Activated T-cell treated with anti-CD3 and anti-CD28 coated beads for 48 hours (primary cell): ENCODE measurements at places on chromosomes 5 and 9.

DNA sequence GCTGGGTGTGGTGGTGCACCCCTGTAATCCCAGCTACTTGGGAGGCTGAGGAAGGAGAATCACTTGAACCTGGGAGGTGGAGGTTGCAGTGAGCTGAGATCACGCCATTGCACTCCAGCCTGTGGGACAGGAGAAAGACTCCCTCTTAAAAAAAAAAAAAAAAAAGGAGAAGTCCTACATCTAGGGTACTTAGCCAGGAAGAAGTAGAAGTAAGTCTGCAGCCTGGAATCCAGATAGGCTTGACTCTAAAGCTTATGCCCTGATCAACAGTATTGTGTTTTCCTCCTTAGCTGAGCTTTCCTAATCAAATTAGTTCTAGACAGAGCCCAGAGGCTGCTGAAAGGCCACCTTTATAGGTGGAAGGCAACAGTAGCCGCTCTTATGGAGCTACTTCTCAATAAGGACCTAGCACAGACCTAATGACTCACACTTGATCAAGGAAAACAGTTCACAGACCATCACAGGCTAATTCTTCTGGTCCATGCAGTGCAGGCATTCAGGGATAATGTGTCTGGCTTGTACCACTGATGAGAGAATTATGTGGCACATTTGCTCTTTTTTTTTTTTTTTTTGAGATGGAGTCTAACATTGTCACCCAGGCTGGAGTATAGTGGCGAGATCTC lies 105.5 kb upstream of the KLF4 start:
- no peak for DNase-seq

DNA sequence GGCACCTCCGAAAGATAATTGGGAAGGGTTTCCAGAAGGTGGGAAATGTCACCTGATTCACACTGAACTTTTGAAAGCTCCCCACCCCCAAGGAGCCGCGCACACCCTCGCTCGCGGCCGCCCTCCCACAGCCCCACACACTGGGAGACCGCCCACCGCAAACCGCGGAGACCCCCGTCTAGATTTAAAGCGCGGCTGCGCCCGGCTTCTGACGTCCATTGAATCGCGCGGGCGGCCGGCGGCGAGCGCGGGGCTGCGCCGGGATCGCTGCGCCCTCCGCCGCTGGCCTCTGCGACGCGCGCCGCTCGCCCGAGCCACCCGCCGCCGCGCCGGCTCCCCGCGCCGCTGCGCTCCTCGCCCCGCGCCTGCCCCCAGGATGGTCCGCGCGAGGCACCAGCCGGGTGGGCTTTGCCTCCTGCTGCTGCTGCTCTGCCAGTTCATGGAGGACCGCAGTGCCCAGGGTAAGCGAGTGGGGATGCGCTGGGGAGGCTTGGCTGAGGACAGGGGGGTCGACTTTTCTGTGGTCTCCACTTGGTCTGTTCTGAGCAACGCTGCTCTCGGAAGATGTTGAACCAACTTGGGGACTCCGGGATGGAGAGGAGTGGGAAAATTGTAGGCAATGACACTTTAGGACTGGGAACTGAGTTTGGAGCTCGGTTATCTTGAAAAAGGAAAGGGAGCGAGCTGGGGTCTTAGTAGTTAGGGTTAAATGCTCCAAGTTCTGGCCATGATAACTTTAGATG lies at the start of gene FST:
Gene FST (plus strand): TSS at position 214 of the 743 bp plus-strand sequence. CDS start 163 bp downstream, at position 377.
- DNase-seq = no peak

DNA sequence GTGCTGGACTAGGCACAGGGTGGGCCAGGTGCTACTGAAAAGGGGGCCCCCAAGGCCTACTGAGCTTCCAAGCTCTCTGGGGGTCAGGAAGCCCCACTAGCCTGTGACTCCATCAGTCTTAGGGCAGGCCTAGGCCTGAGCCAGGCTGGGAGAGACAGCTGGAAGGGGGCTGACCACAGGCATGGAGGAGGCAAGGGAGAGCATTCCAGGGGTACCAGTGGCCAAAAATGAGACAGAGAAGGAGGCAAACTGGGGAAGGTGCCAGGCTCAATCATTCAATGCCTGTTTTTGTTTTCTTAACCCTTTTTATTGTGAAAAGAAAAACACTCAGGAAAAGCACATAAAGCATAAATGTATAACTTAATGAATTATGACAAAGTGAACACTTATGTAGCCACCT lies 26.2 kb upstream of the TCF7 start:
- DNase-seq = no peak

GRCh38 chr9:116627433-116627832 lies 59.7 kb upstream of the TRIM32 start:
- no peak for DNase-seq

DNA sequence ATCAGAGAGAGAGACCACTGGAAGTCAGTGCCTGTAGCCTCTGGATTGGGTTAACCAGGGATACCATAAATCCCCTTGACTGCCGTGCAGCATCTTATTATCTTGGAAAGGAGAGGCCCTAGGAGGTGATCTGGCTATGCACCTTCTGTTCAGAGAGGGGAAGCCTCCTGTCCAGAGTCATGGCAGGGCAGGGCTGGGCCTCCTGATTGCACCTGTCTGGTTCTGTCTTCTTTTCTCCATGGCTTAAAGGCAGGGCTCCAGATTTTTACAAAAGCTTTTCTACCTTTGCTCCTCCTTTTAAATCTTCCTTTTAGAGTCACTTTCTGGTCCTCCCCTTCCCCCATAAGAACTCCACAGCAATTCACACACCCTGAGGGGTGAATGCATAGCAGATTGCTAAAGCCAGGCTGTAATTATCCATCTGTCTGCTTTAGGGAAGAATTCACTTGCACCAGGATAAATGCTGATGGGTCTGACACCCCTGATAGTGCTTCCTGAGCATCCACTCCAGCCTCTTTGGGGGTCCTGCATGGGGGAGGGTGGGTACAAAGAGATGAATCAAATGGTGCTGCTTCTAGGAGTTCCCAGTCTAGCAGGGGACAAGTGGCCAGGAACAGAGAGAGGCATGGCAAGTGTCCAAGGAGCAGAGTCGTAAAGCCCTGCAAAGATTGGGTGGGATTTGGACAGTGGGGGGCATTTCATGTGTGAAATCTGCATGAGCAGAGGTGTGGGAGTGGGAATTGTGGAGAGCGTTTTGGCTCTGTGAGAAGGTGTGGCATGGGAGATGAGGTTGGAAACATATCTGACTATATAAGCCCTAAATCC lies 141.3 kb upstream of the ALDH1B1 start:
- DNase-seq = no peak

- DNase-seq = no peak
Measured at GRCh38 chr5:157576678-157577077, 1.1 kb upstream of the ADAM19 start.

GRCh38 chr9:129285979-129286772 lies 108.1 kb upstream of the IER5L start:
- DNase-seq = no peak
